NCI-H460 (cell line): ENCODE measurements at places on chromosomes 2 and 18.

DNA sequence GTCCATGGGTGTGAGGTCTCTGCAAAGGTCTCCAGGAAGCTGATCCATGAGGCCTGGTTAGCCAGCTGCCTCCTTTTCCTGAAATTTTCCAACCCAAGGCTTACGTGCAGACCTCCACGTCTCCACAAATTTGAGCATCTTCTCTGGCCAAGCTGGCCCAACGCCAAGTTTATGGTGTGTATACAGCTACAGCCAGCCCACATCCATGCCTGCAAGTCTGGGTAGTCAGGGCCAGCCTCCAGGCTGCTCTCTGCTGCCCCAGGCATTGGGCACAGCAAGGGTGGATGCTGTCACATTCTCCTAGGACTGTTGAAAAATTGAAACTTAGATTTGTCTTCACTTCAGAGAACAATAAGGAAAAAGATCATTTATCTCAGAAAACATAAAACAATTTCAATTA is 525.5 kb upstream of the CHAC2 start:
- DNase-seq: no peak

GRCh38 chr2:96315400-96316071 is 9.6 kb upstream of the ITPRIPL1 start:
- no peak for DNase-seq

- no peak for DNase-seq
Observed at GRCh38 chr2:160584972-160585494, 91.4 kb upstream of the RBMS1 start.

- DNase-seq: no peak
Observed at GRCh38 chr2:100008956-100009355, 133.4 kb downstream of the AFF3 start.

DNA sequence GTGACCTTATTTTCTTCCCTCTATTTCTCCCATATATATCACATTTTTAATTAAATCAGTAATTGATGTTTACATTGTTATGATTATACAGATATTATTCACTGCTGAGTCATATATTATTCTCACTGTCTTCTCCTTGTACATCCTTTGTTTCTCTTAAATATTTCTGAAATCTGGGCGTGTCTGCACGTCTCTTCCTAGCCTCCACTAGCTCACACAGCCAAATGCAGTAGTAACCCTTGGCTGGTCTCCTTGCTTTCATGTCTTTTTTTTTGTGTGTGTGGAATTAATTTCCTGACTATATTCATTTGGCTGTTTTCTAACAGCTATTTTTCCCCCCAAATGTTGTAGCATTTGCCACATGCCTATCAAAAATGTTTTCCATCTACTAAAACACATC is 15.8 kb downstream of the CCNYL1 start:
- DNase-seq: no peak

- no peak for DNase-seq
Observed at GRCh38 chr2:100571668-100572067, 8.9 kb downstream of the PDCL3 start.

DNA sequence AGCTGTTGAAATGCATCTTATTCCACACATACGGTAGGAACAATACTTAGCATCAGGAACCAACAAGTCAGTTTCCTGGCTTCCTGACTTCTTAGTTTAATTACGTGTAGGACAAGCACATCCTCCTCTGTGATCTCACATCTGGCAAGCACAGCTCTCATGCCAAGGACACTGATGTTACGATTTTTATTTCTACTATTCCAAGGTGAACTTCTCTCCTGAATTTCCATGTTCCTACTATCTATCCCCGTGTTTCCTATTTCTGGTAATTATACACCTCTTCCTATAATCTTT is 374.0 kb downstream of the NCKAP5 start:
- DNase-seq: no peak

- DNase-seq: no peak
Observed at GRCh38 chr18:58893388-58894099, 28.9 kb downstream of the ZNF532 start.

DNA sequence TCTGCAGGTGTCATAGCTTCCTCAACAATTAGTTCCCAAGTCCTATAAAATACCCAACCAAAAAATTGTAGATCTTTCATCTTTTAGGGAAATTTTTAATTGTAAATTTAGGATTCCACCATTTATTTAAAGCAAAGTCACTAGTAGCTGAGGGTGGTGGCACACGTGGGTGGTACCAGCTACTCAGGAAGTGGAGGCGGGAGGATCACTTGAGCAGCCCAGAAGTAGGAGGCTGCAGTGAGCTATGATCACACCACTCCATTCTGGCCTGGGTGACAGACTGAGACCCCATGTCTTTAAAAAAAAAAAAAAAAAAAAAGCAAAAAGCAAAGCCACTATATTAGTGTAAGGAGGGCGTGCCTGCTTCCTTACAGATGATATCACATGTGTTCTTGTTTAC is 60.3 kb upstream of the GREB1L start:
- DNase-seq: no peak

GRCh38 chr2:234324116-234324515 is 172.8 kb downstream of the ARL4C start:
- DNase-seq: no peak

DNA sequence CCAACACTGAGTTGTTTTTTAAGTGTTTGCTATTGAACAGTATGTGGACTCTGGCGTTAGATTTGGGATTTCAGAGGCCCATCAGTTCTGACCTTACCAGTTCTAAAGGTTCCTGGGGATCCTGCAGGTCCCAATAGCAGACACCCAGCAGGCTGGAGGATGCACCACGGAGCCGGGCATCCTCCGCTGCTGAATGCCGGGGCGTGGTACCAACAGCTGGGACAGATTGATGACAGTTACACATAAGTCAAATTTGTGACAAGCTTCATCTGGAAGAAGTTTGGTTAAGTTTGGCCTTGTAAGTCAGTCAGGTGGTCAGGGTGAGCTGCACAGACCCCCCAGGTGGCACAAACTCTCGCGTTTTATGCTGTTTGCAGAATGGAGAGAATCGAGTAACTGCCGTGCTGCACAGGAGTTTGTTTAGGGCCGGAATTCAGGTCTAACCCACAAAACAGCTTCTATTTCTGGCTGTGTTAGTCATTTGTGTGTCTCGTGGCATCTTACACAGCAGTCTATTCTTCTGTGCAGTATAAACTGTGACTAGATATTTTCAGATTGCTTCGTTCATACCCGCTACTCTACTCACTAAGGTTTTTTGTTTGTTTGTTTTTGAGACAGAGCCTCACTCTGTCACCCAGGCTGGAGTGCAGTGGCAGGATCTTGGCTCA is 19.2 kb downstream of the CTDP1 start:
- no peak for DNase-seq

DNA sequence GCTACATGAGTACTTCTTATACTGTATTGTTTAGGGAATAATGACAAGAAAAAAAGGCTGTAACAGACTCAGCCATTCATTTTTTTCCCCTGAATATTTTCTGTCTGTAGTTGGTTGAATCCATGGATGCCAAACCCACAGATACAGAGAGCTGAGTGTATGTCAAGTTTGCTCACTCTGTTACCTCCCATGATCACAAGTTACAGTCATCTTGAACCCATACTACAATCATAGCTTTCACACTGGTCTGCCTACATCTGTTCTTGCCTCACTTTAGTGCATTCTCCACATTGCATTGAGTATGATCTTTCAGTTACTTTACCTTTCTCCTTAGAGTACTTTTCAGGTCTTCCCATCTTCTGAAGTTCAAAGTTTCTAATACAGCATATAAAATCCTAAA is 94.0 kb downstream of the BIRC6 start:
- DNase-seq: no peak

GRCh38 chr2:238613610-238614009 is 186.9 kb downstream of the ASB1 start:
- DNase-seq: no peak

- DNase-seq: no peak
Observed at GRCh38 chr18:57984490-57985115, 59.4 kb upstream of the NEDD4L start.

DNA sequence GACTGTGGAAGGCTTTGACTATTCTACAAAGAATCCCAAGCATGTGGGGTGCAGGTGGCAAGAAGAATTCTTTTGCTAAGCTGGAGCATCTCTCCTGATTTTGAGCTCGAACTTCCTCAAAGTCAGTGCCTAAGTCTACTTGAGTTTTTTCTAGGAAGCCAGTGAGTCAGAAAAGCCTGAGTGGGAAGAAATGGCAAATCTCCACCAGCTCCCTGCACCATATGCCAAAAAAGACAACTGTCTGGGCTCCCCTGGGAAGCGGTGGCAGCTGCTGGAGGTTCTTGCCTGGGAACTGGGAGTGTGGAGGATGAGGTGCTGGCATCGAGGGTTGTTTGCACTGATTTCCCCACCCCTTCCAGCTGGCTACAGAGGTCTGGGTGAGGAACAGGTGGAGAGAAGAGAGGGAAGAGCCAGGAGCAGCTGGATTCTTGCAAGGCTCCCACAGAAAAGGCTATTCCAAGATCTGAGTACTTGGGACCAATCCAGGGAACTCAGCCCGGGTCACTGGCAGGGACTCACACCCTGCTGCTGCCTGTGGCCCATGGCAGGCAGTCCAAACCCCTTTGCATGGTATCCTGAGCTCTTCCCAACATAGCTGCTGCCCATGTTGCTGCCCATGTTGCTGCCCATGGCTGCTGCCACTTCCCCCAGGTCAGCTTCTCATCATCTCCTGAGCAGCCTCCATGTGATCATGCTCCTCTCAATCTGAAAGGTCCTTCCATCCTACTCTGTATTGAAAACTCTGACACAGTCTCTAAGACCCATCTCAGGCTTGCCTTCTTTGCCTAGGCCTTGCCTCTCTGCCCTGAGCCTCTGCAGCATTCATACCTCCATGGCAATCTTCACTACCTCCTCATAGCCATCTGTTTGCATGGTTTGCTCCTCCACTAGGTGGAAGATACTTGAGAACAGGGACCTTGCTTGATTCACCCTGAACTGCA is 128.3 kb upstream of the SPATS2L start:
- DNase-seq: no peak

- no peak for DNase-seq
Observed at GRCh38 chr2:156691014-156691413, 254.8 kb downstream of the GPD2 start.

- DNase-seq: no peak
Observed at GRCh38 chr2:103437161-103437560, 675.3 kb downstream of the TMEM182 start.

- no peak for DNase-seq
Observed at GRCh38 chr2:233799087-233799665, 21.0 kb downstream of the MROH2A start.

DNA sequence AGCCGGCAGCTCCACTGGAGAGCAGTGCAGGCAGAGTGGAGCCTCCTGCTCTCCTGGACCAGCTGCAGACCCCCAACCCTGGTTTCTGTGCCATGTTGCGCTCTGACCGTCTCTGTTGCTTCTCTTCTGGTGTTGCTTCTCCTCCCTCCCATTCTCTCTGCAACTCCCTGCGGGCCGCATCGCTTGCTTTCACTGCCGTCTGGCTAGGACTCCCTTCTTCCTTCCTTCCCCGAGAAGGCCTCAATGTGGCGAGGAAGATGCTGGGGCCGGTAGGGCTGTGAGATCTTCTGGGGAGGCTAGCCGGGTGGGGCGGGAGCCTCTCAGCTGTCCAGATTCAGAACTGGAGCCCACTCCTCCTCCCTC is 6.2 kb downstream of the DNAJB2 start:
- no peak for DNase-seq

DNA sequence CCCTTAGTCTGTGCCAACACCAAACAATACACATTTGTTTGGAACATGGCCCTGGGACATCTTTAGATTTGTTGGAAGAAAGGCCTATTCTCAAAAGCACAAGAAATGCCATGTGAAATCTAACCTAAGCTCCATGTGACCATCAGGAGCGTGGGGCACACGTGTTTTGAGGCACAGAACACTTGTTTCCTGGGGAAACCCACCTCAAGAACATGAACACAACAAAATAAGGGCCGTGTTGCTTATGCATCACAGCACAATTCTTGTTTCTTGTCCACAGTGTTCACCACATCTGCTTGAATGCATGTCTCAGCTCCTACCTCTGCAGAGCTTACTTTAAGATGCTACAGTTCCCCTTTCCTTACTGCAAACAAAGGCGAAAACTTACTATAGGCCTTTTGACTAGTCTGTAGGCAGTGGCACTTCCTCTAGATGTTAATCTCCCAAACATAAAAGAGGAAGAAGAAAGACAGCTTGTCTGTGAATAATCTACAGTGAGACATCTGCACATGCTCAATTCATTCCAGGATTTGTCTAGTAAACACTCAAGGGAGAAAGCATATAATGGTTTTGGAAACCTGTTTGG is 165.0 kb downstream of the ANKRD44 start:
- DNase-seq: no peak

GRCh38 chr2:230984393-230985220 is 11.3 kb upstream of the SPATA3 start:
- no peak for DNase-seq

DNA sequence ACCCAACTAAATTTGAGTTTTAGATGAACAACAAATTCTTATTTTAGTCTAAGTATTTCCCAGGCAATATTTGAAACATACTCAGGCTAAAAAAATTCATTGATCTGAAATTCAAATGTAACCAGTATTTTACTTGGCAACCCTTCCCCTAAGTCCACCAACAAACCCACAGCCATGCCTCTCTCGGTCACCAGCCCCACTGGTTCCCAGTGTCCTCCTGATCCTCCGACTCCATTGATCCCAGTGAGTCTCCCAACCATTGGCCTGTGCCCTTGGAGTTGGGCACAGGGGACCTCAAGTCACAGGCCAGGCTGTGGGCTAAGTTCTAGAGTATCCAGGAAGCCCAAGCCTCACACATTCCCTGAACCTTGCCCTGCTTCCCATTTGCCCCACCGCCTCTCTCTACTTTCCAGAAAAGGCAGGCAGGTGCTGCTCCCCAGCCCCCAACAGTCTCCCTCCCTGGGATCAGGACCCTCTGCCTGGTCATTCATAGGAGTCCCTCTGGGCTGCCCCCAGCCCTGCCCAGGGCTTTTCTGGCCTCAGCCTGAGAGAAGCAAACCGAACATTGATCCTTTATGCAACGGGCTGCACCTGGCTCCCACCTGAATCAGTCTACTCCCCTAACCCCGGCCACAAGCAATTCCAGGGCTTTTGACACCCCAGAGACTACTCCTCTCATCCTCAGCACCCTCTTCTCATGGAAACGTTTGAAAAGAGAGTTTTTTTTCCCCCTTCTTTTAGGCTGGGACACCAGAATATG is 81.3 kb downstream of the HS1BP3 start:
- no peak for DNase-seq

DNA sequence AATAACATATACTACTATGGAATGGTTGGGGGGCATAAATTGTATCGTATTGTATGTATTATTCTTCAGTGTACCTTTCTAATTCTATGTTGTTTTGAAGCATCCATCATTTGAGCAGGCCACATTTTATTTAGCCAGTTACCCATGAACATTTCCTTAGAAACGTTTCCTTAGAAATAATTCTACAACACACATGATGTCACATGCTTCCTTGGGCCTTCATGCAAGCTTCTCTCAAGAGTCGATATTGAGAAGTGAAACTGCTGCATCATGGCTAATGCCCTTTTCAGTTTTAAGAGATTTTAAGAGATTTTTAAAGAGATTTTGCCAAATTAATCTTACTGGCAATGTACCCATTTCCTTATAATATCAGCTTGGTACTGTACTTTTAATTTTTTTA is 63.9 kb downstream of the ALPK2 start:
- no peak for DNase-seq

GRCh38 chr2:67880291-67880761 is 182.5 kb downstream of the C1D start:
- no peak for DNase-seq
